IMR-90 (cell line): ENCODE measurements at places on chromosomes 3 and 15.

- DNase-seq = no peak
Observed at GRCh38 chr3:58989955-58990354, 59.9 kb downstream of the CFAP20DC start.

DNA sequence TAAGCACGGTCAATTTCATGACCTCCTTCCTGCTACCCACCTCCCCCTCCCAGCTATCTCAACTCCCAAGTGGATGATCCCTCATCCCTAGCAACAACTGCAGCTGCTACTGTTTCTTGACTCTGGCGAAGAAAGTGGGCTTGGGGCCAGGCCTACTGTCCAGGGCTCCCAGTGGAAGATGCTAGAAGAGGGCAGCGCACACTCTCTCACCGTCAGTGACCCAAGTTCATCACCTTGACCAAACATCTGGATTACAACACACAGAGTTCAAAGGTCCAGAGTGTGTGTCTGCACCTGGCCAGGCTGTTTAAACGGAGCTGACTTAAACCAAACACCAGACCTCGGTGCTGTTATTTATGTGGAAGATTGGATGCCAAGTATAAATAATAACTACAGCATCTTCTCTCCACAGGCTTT, 385.6 kb downstream of the SHQ1 start:
- no peak for DNase-seq

DNA sequence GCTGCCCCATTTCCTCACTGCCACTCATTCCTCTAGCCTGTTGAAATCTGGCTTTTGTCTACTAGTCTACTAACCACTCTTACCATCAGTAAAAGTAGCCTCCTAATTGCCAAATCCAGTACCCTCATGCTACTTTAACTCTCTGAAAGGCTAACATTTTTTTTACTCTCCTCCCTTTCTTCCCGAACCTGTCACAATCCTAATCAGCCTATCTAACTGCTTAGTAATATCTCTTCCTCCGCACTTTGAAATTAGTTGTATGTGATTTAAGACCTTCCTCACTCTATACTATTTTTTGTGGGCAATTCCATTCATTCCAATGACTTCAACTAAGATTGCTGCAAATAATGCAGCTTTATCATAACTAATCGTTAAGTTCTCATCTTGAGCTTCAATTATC, 3.7 kb downstream of the SENP7 start:
- DNase-seq = no peak

DNA sequence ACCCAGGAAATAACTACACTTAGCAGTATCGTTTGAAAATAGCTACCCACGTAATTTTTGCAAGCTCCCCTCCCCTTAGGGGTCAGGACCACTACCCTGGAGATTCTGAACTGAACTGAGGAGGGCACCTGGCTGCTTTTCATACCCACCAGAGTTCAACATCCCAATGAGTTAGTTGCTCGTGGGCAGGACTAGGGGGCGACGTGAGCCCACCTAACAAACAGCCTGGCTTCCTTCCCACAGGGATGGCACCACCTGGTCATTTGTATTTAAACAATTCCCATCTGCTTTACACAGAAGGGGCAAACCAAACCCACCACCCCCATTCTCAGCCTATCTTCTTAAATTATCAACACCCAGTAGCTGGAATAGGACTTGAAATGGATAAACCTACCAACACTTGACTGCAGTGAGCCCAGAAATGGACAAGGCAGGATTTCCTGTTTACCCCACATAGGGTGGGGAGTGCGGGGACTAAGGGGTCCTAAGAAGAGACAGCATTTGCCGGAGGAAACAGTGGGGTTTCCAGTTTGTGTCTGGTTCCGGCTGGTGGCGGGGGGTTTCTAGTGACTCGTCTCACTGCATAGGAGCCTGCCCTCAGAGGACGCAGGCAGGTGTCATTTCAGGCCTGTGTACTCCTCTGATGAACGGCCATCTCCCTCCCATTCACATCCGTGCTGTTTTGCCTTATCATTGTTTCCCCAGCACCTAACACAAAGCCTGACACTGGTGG, 11.6 kb upstream of the VGLL4 start:
- DNase-seq = no peak

DNA sequence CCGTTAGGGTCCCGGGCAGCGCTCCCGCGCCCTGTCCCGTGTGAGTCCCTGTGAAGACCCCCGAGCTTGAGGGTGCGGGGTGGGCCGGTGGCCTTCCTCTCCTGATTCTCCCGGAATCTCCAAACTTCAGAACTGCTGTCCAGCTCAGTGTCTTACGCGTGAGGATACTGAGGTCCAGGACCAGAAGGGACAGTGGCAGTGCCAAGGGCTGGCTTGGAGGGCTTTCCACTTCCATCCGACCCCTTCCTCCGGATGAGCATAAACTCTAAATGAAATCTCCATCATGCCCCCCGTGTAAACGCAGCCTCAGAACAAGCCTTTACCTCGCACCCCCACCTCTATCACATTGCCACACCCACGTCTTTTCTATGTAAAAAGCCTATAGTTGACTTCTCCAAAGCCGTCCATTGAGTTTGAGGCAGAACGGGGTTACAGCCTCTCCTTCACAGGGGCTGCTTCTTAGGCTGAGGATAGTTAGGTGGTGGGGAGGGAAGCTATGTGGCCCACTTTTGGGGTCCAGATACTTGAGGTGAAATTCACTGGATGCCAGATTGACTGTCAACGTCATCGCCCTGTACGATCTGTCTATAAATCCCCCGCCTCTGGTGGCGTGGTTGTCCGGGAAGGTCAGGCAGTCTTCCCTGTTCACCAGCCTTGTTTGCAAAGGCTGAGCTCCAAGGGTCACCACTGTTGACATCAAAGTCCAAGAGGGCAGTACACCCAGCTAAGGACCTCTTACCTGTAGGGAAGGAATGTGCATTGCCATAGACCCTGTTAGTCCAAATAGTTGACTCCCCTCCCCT, 1.1 kb downstream of the EDEM1 start:
- peak; percentile 17 for DNase-seq

GRCh38 chr3:12230406-12230805, 58.5 kb upstream of the PPARG start:
- no peak for DNase-seq

DNA sequence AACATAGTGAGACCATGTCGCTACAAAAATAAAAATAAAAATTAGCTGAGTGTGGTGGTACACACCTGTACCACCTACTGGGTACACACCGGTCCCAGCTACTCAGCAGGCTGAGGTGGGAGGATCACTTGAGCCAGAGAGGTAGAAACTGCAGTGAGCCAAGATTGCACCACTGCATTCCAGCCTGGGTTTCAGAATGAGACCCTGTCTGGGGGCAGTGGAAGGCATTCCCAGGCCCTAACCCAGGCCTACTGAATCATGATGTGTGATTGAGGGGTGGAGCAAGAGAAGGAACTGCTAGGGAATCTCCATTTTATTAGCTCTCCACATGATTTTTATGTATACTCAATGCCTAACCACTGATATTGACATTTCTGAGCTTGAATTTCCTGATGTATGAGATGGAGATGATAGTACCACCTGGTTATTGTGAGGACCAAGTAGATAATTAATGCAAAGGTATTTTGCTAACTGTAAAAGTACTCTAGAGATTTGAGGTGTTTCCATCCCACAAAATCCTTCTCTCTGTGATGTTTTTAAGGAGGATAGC, 169.5 kb upstream of the UMPS start:
- DNase-seq = no peak
